ENCODE measurements at places on chromosomes 12 and 14.

DNA sequence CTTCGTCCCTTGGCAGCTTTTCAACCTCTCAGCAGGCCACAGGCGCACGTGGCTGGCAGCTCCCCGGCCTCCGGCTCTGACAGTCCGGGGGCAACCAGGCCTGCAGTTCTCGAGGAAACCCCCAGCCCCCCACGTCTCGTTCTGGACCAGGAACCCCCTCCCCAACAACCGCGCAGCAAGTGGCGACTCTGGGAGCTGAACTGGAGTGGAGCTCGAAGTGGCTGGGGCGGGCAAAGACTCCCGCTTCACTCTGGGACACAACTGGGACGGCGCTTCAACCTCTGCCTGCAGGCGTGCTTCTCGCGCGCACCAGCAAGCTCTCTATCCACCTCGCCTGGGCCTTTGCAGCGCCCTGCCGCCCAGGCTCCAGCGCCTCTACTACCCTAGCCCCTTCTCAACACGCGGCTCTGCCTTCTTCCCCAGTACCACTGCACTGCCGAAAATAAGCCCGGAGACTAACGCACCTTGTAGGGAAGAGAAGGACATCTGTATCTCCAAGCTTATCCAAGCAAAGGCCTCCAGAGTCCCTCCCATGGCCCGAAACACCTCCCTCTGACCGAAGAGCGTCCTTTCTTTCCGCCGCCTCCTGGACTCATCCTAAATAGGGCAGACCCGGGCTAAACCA, 2.4 kb upstream of the NKX2-1 start:
- no peak for DNase-seq

DNA sequence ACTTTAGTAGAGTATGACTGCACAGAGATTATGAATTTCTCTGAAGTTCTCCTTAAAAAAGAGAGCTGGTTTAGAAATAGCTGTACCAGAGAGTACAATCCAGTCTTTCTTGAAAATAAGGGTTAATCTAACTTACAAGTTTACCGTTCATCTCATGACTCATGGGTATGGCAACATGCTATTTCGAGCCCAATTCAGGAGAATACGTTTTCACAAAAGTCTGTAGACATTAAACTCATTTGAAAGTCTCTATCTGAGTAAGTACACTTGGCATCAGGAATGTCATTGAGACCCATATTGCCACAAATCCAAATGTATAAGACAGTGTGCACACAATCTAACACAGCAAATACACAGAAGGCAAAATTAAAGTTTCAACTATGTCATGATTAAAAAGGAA, 160.5 kb downstream of the PIK3C2G start:
- no peak for DNase-seq

- no peak for DNase-seq
Measured at GRCh38 chr12:27499377-27499776, 24.6 kb upstream of the PPFIBP1 start.

DNA sequence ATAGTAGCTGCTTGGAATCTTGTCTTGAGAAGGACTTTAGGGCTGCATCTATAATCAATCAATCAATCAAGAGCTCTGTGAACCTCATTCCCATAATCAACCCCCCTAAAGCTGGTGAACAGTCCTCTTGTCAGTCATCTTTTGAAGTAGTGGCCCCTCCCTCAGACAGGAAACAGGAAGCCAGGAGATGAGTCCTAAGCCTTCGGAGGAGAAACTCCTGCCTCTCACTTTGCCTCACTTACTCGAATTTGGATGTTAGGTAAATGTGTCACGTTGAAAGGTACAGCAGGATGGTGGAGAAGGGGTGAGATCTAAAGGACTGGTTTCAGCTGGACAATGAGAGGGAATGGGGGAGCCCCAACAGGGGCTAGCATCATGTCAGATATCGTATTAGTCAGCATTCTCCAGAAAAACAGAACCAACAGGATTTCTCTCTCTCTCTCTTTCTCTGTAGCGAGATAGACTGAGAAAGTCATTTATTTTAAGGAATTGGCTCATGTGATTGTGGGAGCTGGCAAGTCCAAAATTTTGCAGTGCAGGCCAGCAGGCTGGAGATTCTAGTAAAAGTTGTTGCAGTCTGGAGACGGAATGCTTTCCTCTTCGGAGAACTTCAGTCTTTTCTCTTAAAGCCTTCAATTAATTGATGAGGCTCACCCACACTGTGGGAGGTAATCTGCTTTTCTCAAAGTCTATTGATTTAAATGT, 144.4 kb upstream of the PWP1 start:
- DNase-seq, result no peak

GRCh38 chr12:9870286-9870866, 1.2 kb upstream of the CLEC2B start:
- no peak for DNase-seq

DNA sequence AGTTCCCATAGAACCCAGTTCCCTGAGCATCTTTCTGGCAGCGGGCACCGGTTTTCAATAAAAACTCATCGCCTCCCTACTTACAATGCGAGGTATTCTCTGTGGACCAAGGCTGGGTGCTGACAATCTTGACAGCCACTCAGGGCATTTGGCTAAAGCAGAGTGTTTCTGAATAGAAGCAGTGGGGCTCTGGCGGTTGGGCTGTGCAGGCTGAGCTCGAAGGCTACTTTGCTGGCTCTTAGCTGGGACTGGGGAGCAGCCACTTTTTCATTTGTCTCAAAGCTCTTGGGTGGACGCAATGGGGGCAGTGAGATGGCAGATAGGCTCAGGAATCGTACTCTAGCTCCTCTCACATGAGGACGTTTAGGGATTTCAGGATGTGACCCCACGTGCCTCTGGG, 151.8 kb downstream of the UNC79 start:
- DNase-seq, result no peak

DNA sequence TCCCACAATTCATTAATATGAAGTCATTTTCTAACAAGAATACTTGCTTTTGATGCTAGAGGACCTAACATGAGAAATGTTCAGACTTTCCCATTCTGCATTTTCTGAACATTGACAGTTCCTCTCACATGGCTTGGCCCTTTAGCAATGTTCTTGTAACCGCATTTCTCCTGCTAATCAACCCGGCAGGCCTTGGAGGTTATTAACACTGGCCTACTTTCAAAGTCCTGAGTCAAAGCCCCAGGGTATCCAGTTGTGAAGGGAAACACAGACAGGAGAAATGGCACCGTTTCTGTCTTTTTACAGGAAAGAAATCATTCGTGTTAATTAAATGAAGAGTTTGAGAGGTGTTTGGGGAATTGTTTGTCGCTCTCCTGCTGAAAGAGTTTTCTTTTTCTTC, 446.5 kb upstream of the MIS18BP1 start:
- no peak for DNase-seq

Data from liver (tissue), 10 donors.